Progenitor cell of endocrine pancreas (in vitro differentiated cells): ENCODE measurements at places on chromosomes 3 and 15. TPM values are rescaled to one million over a fixed set of nuclear protein-coding genes. Genes with fewer than 3 reads are reported as not detected.
A peak's percentile ranks its signal among the peaks of the same experiment; 100 is the strongest.

FBXW12 gene
- 0.20 and 0.38 TPM in 2 replicates for total RNA-seq

FSD2 gene
- not detected in 2 replicates for total RNA-seq

COL8A1 gene
- total RNA-seq, result 0.18 TPM in 1 of 2 replicates, not detected in the other

CCDC13 gene
- total RNA-seq, result 2.3 and 2.5 TPM in 2 replicates

GOLGA6D gene
- total RNA-seq, result 0.13 TPM in 1 of 2 replicates, not detected in the other

FBN1 gene
- total RNA-seq, result 3.3 and 3.9 TPM in 2 replicates

GRCh38 chr3:194986208-194987043 is 284.5 kb downstream of the XXYLT1 start:
- H3K27me3 ChIP-seq, result peaks cover 23% of the 10 kb centered on the region
- no peaks in the 10 kb centered on the region for H3K4me1 ChIP-seq

- peak overlapping the region; percentile 53 for H3K4me3 ChIP-seq
- H3K36me3 ChIP-seq, result no peaks in the 10 kb centered on the region
- no peak for DNase-seq
- no peak overlapping the region for H3K27ac ChIP-seq
- H3K4me1 ChIP-seq, result peaks cover 19% of the 10 kb centered on the region
Observed at GRCh38 chr15:67821784-67822440, 3.4 kb upstream of the SKOR1 start.

- no peaks in the 10 kb centered on the region for H3K36me3 ChIP-seq
- no peak for DNase-seq
- peaks cover 8% of the 10 kb centered on the region for H3K4me1 ChIP-seq
- H3K27me3 ChIP-seq, result no peaks in the 10 kb centered on the region
- H3K4me3 ChIP-seq, result no peak overlapping the region
Observed at GRCh38 chr3:177928172-177928873, 607.9 kb upstream of the KCNMB2 start.

DNA sequence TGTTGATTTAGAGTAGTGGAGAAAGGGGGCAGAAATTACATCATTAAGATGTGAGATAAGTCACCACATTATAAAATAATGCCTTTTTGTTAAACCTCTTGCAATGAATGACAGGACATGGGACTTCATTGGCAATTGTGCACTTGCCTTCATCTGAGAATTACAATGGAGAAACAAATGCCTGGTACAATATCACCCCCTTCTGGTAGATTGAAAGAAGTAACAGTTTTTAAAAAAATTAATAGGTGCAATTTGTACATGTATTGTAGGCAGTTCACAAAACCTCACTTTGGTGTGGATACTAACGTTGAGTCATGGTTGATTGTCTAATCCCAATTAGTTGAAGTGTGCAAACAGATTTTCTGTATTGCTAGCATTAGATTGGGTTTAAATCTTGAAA is 4.6 kb upstream of the P2RY14 start:
- H3K4me3 ChIP-seq, result no peak overlapping the region
- no peaks in the 10 kb centered on the region for H3K36me3 ChIP-seq
- no peak for DNase-seq
- H3K27ac ChIP-seq, result no peak overlapping the region

GRCh38 chr3:36175916-36176461 is 204.3 kb upstream of the STAC start:
- DNase-seq, result no peak
- peaks cover 5% of the 10 kb centered on the region for H3K4me1 ChIP-seq
- H3K27me3 ChIP-seq, result peaks cover 2% of the 10 kb centered on the region
- no peaks in the 10 kb centered on the region for H3K36me3 ChIP-seq
- no peak overlapping the region for H3K4me3 ChIP-seq

GRCh38 chr15:64767203-64767602 is 8.2 kb downstream of the RBPMS2 start:
- no peaks in the 10 kb centered on the region for H3K36me3 ChIP-seq
- no peak overlapping the region for H3K27ac ChIP-seq
- H3K27me3 ChIP-seq, result no peaks in the 10 kb centered on the region
- H3K4me1 ChIP-seq, result peaks cover 11% of the 10 kb centered on the region

DNA sequence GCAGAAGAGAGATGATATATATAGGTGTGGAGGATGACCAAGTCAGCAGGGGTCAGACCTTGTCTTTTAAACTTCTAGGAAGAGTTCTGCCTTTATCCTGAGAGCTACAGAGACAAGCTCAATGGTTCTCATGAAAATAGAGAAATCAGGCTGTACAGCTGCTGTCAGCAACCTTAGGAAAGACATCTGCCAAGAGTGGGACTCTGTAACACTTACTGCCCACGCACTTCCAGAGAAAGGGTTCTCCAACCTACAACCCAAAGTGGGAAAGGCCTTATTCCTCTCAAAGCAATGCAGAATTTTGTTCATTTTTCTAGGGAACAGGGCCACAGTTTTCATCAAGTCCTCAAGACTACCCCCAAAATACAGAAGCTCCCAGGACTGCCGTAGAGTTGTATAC is 138.7 kb downstream of the STT3B start:
- H3K4me3 ChIP-seq, result no peak overlapping the region
- H3K4me1 ChIP-seq, result peaks cover 2% of the 10 kb centered on the region
- no peak for DNase-seq
- H3K27me3 ChIP-seq, result no peaks in the 10 kb centered on the region
- H3K36me3 ChIP-seq, result peaks cover 9% of the 10 kb centered on the region
- no peak overlapping the region for H3K27ac ChIP-seq

DNA sequence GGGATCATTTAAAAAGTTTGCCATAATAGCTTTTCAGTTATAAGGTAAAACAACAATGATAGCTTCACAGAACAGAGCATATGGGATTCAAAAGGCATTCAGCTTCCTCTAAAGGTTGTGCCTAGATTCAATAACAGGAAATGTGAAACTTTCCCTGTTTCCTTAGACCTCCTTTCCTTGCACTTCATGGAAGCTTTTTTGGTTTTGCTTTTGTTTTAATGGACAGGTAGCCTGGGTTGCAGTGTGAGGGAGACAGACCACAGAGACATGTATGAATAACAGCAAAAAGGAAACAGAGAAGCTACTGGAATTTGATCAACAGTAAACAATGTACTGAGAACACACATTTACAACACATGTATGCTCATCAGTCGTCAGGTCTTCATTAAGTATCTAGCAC is 2.3 kb upstream of the TNFAIP8L3 start:
- H3K27ac ChIP-seq, result no peak overlapping the region
- peaks cover 69% of the 10 kb centered on the region for H3K27me3 ChIP-seq
- H3K4me3 ChIP-seq, result no peak overlapping the region
- peaks cover 15% of the 10 kb centered on the region for H3K4me1 ChIP-seq
- DNase-seq, result no peak
- no peaks in the 10 kb centered on the region for H3K36me3 ChIP-seq
